ENCODE measurements at places on chromosomes 11 and 22.

- no peak for DNase-seq
Measured at GRCh38 chr22:30405731-30406130, 8.9 kb downstream of the SEC14L2 start.

DNA sequence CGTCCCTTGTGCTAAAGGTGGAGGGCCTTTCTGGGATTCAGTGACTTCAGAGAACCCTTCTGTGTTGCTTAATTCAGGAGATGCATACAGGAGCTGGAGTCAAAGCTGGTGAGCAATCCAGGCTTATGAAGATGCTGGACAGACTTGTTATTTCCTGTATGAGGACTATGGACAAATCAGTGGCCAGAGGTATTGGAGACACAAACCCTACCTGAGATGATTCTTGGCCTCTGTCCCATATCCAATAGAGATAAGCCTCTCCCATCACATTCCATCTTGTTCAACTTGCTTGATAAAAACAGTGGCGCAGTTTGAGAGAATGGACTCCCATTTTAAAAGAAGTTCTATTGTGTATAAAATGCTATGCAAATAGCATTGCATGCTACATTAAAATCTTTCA, at the start of gene MRGPRX1:
Gene MRGPRX1 (minus strand): TSS at position 101 of the 400 bp plus-strand sequence. CDS start 4,630 bp downstream, outside the sequence.
- no peak for DNase-seq

DNA sequence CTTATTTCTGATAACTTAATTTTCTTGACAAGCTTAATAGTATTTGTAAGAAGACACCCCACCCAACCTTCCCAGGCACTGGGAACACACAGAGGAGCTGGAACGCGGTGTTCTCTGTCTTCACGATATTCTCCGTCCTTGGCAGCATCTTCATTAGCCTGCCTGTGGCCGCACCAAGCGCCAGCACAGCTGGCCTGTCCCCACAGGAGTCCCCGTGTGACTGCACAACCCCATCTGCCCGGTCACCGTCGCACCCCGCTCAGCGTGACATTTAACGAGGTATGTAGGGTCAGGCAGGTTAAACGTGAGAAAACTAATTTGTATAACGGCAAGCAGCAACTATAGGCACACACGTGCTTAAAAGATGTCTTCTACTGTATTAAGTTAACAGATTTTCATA, 293.3 kb downstream of the BRD1 start:
- no peak for DNase-seq

GRCh38 chr11:128483211-128483788, 104.1 kb downstream of the ETS1 start:
- DNase-seq, result no peak

- DNase-seq, result no peak
Measured at GRCh38 chr11:131602431-131602830, 232.0 kb downstream of the NTM start.

- DNase-seq, result no peak
Measured at GRCh38 chr11:426851-427250, 12.1 kb upstream of the SIGIRR start.

- no peak for DNase-seq
Measured at GRCh38 chr11:73968356-73968966, 14.2 kb downstream of the UCP2 start.

GRCh38 chr11:125236072-125236825, 71.7 kb downstream of the PKNOX2 start:
- no peak for DNase-seq

DNA sequence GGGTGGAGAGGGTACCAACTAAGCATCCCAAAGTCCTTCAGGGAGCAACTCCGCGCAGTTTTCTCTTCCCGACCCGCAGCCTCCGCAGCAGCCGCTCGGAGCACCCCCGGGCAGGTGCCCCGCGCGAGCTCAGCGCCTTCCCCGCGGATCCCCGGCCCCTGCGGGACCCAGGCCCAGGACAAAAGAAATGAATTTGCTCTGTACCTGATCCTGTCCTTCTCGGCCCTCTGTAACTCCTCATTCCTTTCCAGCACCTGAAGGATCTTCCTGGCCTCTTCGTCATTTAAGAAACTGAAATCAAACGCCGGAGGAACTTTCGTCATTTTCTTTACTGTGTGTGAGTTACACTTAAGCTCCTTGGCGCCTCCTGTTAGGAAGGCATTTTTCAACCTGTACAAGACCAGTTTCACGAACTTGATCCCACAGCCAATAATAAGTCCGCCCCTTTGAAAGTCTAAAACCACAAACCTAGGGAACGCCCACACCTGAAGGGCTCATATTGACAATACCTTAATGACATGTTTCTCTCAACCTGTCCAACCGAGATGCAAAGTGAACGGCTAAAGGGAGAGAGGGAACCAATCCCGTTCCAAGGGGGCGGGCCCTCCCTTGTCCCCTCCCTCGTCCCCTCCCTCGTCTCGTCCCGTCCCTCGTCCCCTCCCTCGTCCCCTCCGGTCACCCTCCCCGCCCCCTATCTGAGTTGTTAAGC, at the start of gene EXPH5:
Gene EXPH5 (minus strand): TSS at position 555 of the 709 bp plus-strand sequence. CDS start 232 bp downstream, at position 323.
- peak; percentile 80 for DNase-seq
